MM.1S (cell line): ENCODE measurements at places on chromosomes 5 and 9.
A peak's percentile ranks its signal among the peaks of the same experiment; 100 is the strongest.

- no peak for DNase-seq
These were observed 91.8 kb upstream of the FER start for GRCh38 chr5:108655750-108656450.

DNA sequence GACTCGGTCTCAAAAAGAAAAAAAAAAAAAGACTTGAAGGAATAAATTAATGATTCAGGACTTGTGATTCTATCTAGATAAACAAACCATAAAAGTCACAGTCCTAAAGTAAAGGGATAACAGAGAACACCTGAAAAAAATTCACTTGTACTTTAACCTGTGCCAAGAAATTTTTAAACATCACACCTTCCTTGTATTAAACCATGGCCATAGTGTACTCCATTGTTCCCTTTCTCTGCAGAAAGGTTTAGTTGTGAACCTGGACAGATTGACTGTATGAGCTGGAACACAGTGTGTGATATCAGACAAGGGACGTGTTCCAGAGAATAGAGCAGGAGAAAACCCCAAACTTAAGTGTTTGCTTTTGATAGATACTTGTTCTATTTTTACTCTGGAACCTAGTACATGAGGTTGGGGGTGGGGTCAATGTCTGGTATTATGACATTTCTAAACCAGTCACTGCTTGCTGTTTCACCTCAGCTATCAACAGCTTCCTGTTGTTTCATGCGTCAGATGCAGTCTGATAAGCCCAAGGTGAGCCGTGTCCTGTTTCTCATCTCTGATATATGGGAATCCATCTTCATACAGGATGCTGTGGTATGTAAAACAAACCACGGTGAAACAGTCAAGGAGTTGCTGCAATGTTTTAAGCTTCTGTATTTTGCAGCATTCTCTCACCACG, 62.5 kb upstream of the ITGA1 start:
- peak; percentile 10 for DNase-seq

- no peak for DNase-seq
These were observed 243.1 kb upstream of the PANK3 start for GRCh38 chr5:168822248-168822744.

- no peak for DNase-seq
These were observed 28.3 kb upstream of the WWC1 start for GRCh38 chr5:168263121-168263520.

- DNase-seq, result no peak
These were observed 65.2 kb upstream of the ADRA1B start for GRCh38 chr5:159851053-159851452.

- DNase-seq, result no peak
These were observed 73.0 kb upstream of the IL17B start for GRCh38 chr5:149452007-149452664.

DNA sequence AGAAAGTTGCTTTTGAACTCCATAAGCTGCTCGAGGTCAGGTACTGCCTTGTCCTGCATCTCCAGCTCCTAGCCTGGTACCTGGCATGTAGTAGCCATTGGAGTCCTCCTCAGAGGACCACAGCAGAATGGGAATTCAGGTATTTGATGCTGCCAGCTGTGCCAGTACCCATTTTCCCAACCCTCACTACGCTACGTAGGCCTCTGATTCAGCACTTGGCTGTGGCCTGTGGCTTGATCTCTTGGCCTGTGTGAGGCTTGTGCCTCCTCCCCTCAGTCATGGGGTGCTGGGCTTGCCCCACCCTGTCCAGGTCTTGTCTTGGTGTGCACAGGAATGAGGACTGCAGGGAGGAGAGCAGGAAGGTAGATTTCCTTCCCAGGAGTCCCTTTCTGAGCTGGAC, 11.8 kb downstream of the OTULIN start:
- DNase-seq, result no peak

DNA sequence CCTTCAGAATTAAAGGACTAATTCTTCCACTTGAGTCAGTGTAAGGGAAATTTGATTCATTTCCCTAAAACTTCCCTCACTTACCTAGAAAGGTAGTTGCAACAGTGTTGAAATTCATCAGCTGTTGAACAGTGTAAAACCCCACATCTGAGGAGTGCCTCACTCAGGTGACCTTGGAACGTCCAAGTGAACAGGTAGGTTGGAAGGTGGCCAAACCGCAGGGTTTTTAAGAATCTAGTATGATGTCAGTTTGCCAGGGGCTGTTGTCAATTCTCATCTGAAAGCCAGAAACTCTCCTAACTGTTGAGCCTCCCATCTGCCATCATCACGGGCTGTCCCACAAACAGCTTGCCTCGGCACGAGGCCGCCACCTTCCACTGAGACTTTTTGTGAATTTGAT, 105.7 kb downstream of the TMEM174 start:
- no peak for DNase-seq

GRCh38 chr5:83718936-83719495, 1.6 kb downstream of the HAPLN1 start:
- no peak for DNase-seq

GRCh38 chr9:135712613-135713295, 10.8 kb downstream of the KCNT1 start:
- DNase-seq, result no peak

DNA sequence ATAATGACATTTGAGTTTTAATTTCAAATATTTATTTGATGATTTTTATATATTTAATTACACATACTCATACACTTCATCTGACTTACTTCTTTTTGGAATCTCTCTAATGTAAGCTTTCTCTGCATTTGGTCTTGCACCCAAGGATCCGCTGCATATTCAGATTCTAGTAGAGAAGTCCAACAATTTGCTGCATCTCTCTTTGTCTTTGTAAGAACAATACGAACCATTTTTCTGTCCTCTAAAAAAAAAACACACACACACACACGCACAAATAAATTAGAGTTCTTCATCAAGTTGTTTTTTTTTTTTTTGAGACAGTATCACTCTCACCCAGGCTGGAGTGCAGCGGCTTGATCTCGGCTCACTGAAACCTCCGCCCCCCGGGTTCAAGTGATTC, 3.1 kb downstream of the NUDCD2 start:
- DNase-seq, result no peak

DNA sequence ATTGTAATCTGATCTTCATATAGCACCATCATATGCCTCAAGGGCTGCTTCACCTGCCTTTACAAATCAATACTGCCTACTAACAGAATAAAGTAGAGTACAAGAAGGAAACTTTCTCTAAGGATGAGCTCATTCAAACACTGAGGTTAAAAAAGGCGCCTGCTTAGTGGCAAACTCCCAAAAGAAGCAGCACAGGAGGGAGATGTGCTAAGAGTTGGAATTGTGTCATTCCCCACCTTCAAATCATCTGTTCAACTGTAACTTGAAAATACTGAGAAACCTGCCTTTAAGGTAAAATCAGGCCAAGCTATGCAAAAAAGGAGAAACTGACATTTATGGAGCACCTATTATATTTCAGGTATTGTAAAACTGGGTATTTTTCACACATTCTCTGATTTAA, 560.6 kb downstream of the PTPRD start:
- DNase-seq, result no peak

GRCh38 chr9:87883990-87884389, 1.3 kb downstream of the SPATA31E1 start:
- no peak for DNase-seq

GRCh38 chr9:124480621-124480981, 26.6 kb downstream of the NR5A1 start:
- DNase-seq, result peak; percentile 21

GRCh38 chr5:13816126-13816525, 128.4 kb downstream of the DNAH5 start:
- DNase-seq, result no peak

DNA sequence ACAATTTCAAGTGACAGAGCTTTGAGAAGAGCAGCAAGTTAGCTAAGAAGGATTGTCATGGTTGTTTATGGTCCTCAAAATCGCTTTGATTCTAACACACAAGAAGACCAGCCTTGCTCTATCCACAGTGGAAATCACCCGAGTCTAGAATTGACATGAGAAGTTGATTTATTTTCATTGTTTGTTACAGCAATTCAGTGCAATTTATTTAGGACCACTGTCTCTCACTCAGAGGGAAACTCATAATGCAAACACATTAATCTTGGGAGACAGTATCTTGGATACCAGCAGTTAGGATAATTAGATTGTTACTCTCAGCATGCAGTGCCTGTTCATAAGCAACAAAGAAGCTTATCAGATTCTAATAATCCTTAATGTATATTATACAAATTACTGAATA, 498.9 kb downstream of the NTRK2 start:
- no peak for DNase-seq

DNA sequence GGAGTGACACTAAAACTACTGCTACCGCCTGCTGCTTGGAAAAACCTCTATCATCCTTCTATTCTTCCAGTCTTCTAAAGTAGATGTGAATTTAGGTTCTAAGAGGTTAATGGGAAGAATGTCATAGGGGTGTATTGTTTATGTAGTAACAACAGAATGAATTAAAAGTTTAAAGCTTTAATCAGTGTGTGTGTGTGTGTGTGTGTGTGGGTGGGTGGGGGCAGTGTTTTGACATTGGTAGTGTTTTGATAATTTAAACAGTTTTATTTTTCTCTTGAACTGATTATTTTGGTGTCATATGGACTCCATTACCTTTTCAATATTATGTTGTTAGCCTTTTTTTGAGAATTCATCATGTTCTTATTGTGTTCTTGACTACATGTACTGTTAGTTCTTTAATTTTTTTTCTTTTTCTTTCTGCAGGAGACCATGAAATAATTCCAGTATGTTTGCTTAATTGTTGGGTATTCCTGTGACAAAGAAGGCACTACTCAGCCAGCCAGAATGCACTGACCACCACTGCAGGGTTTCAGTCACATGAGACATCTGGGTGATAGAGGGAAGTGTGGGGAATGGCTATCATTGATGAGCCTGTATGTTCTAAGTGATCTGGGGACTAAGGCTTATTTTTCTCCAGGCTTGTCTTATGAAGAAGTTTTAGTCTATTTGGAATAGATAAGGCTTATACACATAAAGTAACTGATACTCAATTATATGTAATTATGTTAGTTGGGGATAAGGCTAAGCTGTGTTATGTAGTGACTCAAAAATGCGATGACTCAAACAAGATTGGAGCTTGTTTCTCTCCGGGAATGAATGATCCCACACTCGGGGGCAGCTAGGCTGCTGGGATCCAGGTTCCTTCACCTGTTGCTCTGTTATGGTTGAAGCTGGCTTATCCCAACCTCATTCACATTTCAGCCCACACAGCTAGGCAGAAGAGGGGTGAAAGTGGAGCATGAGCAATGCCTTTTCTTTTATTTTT, 50.2 kb upstream of the ACTBL2 start:
- no peak for DNase-seq

- DNase-seq, result no peak
These were observed 25.2 kb upstream of the SPRY4 start for GRCh38 chr5:142350021-142350420.

GRCh38 chr9:107387409-107387808, 102.2 kb downstream of the KLF4 start:
- no peak for DNase-seq

DNA sequence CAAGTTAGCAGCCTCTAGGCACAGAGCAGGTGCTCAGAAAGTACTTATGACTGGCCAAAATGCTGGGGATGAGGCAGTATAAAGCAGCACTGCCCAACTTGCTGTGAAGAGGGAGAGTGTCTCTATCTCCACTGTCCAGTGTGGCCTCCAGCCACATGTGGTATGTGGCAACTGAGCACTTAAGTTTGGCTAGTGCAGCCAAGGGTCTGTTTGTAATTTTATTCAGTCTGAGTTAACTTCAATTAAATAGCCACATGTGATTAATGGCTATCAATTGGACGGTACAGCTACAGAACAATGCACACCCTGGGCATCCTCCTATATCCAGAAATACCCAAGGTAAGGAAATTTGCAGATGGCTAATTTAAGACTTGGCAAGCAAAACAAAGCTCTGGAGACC, 26.9 kb downstream of the ROR2 start:
- DNase-seq, result no peak

DNA sequence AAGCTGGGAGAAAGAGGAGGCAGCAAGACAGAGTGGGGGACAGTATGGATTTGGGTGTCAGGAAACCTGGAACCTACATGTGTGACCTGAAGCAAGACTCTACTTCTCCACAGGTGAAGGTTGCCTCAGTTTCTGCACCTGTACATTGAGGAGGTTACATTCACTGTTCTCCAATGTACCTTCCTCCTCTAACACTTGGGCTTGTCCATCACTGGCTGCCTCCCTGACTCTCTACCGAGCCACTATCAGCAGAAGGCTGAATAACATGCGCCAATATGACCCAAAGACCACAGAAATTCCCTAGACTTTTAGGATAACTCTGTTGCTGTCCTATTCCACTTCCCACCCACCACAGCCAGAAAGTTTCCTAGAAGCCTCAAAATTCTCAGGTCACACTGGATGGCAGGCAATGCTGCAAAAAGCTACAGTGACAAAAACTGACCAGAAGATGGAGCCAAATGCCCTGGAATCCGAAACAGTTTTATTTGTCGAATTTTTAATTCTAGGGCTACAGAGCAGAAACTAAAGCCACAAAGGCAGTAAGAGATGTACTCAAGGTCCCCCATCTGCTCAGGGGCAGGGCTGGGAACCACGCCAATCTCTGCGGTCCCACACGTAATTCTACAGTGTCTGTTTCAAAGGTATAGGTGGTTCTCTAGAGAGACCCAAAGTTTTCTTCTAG, 64.4 kb downstream of the FAM114A2 start:
- peak; percentile 64 for DNase-seq

GRCh38 chr5:150085950-150086715, at the start of gene CSF1R:
CSF1R (minus strand) TSS chr5:150086554; CDS start chr5:150086427, 127 bp downstream.
- no peak for DNase-seq

- DNase-seq, result no peak
These were observed 394.5 kb downstream of the ARHGEF28 start for GRCh38 chr5:74020503-74020902.

DNA sequence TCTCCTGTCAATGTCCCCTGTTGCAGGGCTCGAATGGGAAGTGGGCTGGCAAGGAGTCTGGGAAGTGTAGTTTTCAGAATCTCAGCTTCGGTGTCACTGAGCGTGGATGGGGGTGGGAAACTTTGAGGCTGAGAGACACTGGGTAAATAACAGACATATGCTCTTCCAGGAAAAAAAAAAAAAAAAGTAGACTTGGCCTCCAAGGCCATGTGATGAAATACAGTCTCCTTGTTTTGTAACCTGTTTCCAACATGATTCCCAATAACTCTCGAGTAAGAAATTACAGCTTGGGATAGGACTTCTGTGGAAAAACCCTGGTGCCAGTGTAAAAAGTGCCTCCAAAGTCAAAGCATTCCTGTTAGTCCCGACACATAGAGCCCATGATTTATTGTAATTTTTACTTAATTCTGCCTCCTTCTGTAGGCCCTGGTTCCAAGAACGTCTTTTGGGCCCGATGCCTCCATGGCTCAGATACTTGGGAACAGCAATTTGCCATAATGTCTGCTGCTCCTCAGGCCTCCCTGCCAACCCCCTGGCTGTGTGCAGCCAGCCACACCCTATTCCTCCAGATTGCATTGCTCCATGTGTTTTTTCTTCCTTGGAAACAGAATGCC, 119.5 kb upstream of the TNC start:
- DNase-seq, result no peak

GRCh38 chr5:133222979-133223378, 171.2 kb downstream of the HSPA4 start:
- DNase-seq, result no peak

- no peak for DNase-seq
These were observed 30.2 kb downstream of the BRINP1 start for GRCh38 chr9:119339056-119339455.

GRCh38 chr5:58761407-58761806, 178.5 kb downstream of the RAB3C start:
- no peak for DNase-seq

- no peak for DNase-seq
These were observed 49.8 kb downstream of the PRKACG start for GRCh38 chr9:68964102-68964541.

- DNase-seq, result no peak
These were observed 72.2 kb downstream of the RGS3 start for GRCh38 chr9:113535756-113536155.
